Heart right ventricle (tissue), 16 donors: ENCODE measurements at places on chromosomes 3 and 15. TPM values are rescaled to one million over a fixed set of nuclear protein-coding genes. Genes with fewer than 3 reads are reported as not detected.

Gene TEX55
- total RNA-seq = not detected

Gene ZMAT3
- 13.0 TPM for total RNA-seq

Gene CCDC13
- 0.66 TPM for total RNA-seq

Gene CYFIP1
- total RNA-seq = 56.6 TPM

Gene MOBP
- total RNA-seq = 0.59 TPM

Gene OIP5
- not detected for total RNA-seq

Gene EXD1
- total RNA-seq = not detected

Gene EBLN2
- 1.1 TPM for total RNA-seq

Gene MINDY2
- 33.1 TPM for total RNA-seq

Gene GRIP2
- total RNA-seq = 24.5 TPM

Gene CCRL2
- total RNA-seq = 1.0 TPM

Gene ASB14
- 1.9 TPM for total RNA-seq

Gene VIPR1
- 1.6 TPM for total RNA-seq

Gene KBTBD13
- total RNA-seq = 7.3 TPM

DNA sequence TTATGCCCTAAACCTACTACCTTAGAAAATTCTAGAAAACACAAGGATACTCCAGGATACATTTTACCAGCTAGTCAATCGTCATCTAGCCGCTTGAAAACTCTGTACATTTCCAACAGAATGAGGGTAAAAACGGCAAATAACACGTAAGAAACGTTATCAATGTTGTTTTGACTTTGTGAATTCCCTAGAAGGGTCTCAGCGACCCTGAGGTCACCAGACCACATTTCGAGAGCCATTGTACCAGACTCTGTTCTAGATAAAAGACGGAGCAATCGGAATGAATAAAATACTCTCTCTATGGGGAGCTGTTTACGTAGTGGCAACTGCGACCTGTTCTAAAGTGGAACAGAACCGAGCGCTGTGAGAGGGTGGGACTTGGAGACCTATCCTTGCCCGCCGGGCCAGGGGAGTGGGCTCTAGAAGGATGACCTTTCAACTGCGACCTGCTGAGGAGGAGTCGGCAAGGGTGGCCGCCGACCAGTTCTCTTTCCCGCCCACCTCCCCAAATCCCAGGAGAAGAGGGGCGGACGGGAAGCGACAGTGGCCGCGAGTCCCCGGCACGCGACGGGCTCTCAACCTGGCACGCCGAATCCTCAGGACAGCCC is 778 bp upstream of the AP4E1 start:
- DNase-seq = no peak

GRCh38 chr3:140597792-140598191 is 80.1 kb upstream of the TRIM42 start:
- no peak for DNase-seq

- no peak for DNase-seq
These were observed 2.6 kb downstream of the SMAD3 start for GRCh38 chr15:67067930-67068551.

- no peak for DNase-seq
These were observed 24.4 kb downstream of the DCBLD2 start for GRCh38 chr3:98877132-98877531.

DNA sequence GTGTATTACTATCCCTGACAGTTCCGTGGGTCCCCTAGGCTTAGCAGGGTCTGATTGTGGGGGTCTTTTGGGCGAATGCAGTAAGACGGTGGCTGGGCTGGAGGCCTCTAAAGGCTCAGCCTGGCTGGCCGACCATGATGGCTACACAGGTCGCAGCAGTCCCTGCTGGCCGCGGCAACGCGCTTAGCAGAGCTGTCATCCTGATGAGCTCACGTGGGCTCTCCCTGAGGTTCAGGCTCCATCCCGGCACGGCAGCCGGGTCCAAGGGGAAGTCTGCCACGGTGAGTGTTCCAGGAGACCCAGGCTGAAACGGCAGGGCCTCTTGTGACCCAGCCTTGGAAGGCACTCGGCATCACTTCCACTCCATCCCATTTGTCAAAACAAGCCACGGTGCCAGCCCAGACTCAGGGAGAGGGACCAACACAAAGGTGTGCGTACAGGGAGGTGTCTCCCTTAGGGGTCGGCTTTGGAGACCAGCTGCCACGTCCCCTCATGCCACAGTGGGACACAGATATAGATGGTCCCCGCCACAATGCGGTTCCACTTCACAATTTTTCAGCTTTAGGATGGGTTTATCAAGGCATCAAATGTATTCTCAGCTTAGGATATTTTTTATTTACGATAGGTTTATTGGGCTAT is 101.8 kb downstream of the XXYLT1 start:
- DNase-seq = no peak

- no peak for DNase-seq
These were observed 9.3 kb upstream of the BCL2L10 start for GRCh38 chr15:52121896-52122295.

DNA sequence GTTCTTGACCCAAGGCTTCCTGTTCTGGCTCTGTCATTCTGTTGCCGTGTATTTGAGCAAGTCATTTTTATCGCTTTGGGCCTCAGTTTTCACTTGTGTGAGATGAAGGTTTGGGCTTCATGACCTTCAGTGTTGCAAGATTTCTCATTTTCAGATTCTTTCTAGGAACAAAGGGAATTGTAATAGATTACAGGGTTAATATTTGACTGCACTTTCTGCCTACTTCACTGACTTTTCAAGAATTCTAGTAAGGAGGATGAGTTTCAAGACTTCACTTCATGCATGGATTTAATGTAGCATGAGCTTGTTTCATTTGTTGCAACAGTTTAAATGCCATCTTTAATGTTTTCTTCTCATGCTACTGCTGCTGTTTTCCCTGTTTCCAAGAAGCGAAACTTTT is 226.5 kb downstream of the NLGN1 start:
- DNase-seq = no peak

GRCh38 chr3:152968388-152969024 is 133.6 kb downstream of the P2RY1 start:
- DNase-seq = no peak

GRCh38 chr15:31306426-31307269 is 20.0 kb upstream of the KLF13 start:
- peak; percentile 69 for DNase-seq

DNA sequence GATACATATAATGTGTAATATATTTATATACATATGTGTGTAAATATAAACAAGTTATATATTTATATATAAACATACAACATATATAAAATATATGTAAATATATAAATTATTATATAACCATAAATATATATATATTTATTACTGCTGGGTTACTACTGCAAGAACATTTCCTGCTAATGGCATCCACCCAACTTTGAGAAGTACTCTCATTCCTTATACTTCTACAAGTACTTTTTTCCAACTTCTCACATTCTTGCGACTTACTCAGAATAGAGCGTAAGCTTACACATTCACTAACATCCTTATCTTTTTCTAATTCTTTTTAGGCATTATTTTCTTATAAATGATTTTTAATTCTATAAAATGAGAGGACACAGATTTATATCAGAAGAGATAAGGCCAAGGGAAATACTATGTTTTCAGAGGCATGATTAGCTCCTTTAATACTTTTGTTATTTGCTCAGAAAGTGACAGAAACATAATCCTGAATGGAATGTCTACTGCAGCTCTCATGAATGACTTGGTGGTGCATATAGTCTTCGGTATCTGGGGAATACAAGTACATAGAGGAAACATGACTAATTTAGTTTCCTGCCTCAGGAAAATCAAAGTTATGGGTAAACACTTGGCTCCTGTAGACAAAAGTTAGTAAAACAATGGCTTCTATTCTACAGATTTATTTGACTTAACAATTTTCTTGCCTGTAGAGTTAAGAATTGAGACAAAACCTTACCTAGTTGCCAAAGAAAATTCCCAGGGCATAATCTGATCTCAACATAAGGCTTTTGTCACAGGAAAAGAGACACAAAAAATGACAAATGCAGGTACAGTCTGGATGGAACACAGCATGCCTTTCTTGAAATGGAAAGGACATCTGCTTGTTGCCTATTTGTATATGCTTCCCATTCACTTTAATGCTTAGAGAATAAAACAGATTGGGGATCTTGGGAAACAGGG is 453.9 kb downstream of the SQOR start:
- no peak for DNase-seq

DNA sequence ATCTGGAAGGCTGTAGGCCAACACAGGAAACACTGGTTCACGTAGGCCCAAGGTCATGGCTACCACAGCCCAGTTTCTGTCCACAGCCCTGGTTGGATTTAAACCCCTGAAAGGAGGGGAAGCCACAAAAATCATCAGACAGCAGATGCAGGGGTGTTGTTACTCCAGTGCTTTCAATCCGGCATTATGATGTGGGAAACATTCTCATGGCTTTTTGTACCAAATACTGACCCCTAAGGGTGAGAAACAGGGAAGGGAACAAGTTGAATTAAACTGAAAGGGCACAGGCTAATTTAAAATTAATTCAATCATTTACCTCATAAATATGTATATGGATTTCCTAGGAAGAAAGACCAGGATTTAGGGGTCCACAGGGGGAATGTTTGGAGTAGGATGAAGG is 375.6 kb downstream of the CTNNB1 start:
- DNase-seq = no peak

- DNase-seq = no peak
These were observed 53.7 kb downstream of the PIK3CB start for GRCh38 chr3:138781012-138781470.

- no peak for DNase-seq
These were observed 258.1 kb downstream of the TIGIT start for GRCh38 chr3:114551770-114552526.

- no peak for DNase-seq
These were observed 134.4 kb downstream of the MYLK start for GRCh38 chr3:123749711-123750110.

- DNase-seq = no peak
These were observed 27.2 kb upstream of the GLCE start for GRCh38 chr15:69132977-69133861.

GRCh38 chr3:194512895-194513601 is 26.2 kb upstream of the ATP13A3 start:
- DNase-seq = no peak

DNA sequence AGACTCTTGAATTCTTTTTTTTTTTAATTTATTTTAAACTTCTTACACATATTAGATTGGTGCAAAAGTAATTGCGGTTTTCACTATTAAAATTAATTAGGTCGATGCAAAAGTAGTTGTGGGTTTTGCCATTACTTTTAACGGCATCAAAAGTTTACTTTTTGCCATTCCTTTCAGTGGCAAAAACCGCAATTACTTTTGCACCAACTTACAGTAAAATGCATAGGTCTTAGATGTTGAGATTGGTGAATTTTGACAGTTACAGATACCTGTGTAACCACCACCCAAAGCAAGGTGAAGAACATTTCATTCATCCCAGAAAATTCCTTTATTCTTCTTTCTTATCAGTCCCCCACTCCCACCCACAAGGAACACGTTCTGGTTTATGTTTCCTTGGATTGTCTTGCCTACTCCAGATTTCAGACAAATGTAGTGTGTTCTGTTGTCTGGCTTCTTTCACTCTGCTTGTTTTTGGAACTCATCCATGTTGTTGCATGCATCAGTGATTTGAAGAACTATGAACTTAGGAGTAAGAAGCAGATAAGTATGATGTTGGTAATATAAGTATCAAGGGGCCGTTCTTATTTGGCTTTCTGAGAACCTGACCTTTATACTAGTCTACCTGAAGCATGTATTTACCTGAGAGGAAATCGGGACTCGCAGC is 198.4 kb upstream of the UBE2E1 start:
- no peak for DNase-seq

- DNase-seq = no peak
These were observed 293.8 kb upstream of the WNT5A start for GRCh38 chr3:55780913-55781312.

DNA sequence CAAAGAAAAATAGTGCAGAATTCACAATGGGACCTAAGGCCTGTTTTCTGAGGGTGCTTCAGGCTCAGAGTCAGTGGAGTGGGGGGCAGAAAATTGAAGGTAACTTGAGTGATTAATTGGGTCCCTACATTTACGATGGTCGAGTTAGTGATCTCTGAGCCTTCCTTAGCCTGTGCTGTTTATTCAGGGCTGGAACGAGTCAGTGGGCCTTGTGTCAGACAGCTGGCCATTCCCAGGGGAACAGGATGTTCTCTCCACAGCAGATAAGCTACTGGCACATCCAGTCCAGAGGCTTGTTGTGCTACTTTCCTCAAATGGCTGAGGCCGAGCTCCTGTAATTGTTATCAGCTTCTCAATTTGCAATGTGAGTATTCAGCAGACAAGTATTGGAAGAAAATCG is 29.2 kb upstream of the CNTN3 start:
- peak; percentile 33 for DNase-seq

DNA sequence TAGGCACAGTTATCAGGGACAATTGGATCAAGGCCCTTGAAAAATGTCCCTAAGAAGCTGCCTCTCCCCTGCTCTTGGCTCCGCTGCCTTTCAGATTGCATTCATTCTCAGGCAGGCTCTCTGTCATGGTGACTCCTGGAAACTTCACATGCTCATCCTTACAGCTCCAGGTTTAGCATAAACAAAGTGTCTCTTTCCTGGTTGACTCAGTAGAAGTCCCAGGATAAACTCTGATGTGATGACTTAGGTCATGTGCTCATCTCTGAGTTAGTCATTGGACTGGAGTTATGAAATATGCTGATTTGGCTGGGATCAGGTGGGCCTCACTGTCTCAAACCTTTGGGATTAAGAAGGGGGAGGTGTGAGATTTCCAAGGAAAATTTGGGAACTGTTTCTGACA is 243.8 kb downstream of the ZNF621 start:
- DNase-seq = no peak

GRCh38 chr3:50160561-50160983 is 5.4 kb downstream of the SEMA3F start:
- DNase-seq = peak; percentile 68

- DNase-seq = peak; percentile 1
These were observed 56.6 kb upstream of the KLF13 start for GRCh38 chr15:31269816-31270575.

DNA sequence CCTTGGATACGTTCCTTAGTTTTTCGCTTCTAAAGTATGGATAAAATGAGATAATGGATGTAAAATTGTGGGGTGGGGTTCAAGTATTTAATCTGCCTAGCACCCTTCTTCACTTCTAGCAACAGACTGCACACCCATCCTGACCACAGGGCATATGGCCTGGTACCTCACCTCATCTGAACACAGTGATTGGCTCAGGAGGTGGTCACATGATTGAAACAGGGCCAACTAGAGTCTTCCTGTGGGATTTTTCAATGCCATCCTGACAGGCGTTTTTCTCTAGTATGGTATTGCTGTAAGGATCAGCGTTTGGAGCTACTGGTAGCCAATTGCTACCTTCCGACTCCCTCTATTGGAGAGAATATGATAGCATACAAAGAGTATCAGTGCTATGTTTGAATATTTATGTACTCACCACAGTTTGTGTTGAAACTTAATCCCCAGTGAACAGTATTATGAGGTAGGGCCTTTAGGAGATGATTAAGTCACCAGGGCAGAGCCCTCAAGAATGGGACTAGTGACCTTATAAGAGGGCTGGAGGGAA is 172.2 kb downstream of the PPM1L start:
- DNase-seq = no peak

DNA sequence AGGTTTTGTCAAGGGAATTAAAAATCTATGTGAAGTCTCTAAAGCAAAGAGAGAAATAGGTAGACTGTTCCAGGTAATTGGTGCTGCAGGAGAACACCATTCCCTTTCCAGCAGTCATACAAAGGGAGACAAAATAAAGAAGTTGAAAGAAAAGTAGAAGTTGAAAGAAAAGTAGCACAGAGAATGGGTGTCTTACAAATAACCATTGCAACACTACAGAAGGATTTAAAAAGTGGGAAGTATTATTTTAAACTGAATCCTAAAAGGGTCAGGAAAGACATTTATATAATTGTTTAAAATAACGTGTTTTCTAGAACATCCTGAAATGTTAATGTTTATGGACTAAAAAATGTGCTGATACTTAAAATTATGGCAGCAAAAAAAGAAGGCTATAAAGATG is 223.8 kb downstream of the RSRC1 start:
- DNase-seq = no peak

GRCh38 chr15:45670511-45670910 is 35.7 kb downstream of the SQOR start:
- no peak for DNase-seq
